Hepatocyte (in vitro differentiated cells): ENCODE measurements at places on chromosomes 1 and 21. TPM values are rescaled to one million over a fixed set of nuclear protein-coding genes. Genes with fewer than 3 reads are reported as not detected.

DNA sequence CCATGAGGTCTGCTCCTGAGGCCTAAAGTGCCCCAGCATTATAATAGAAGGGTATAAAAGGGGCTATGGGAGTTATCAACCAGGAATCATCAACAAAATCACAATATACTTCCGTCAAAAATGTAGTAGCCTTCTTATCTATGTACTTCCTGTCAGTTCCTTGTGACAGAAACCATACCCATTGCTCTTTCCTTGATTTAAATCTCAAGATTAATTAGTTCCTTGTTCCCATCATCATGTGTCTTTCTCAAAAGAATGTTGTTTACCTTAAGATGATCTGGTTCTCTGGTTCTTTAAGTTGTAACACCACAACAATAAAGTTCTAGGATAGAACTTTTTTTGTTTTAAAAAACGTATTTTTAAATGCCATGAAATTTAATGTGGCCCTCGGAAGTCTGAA is 833.3 kb downstream of the LTN1 start:
- no peak for DNase-seq

RORC gene
- polyA plus RNA-seq, result 0.60 TPM in 1 of 2 replicates, not detected in the other

GRCh38 chr1:211305044-211305443 is 21.6 kb upstream of the TRAF5 start:
- DNase-seq, result no peak

DCST1 gene
- polyA plus RNA-seq, result 0.12 TPM in 1 of 2 replicates, not detected in the other

DNA sequence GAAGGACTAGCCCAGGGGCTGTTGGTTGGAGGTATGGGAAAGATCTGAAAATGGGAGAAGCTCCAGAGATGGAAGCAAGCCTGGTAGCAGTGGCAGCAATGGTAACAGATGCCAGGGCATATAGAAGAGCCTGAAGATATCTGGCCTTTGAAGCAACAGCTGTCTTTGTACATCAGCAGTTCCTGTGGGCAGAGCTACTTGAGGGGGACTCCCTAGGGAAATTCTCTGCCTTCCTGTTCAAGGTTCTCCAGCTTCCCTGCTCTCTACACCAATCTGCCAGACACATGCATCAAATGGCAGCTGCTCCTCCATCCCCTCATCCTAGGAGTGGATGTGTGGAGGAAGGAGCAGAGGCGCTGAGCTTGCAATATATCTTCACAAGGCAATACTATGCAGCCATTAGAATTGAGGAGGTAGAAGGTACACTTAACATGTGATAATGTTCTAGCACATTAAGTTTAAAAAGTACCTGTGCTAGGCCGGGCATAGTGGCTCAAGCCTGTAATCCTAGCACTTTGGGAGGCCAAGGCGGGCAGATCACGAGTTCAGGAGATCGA is 2.2 kb downstream of the TMEM35B start:
- DNase-seq, result no peak

ZNF648 gene
- polyA plus RNA-seq, result 0.06 TPM in 1 of 2 replicates, not detected in the other

GRCh38 chr1:40305451-40305850 is 11.6 kb downstream of the COL9A2 start:
- DNase-seq, result no peak

DNA sequence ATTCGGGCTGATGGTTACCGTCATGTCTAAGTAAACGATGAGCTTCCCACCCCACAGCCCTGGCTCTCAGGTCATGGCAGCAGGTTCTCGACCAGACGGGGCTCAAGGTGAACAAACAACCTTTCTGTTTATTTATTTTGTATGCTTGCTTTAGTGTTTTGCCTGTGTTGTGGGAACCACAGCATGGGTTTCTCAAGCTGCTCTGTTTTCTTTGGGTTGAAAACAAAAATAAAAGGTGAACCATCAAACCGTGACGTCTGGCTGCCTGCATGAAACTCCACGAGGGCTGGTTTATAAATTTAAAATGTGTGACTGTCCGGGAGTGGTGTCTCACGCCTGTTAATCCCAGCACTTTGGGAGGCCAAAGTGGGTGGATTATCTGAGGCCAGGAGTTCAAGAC is 28.0 kb downstream of the TMEM51 start:
- no peak for DNase-seq

NUF2 gene
- polyA plus RNA-seq, result 2.6 and 7.8 TPM in 2 replicates

LCE2A gene
- not detected in 2 replicates for polyA plus RNA-seq

- DNase-seq, result no peak
Measured at GRCh38 chr1:192877283-192877886, 68.5 kb downstream of the RGS2 start.

DNA sequence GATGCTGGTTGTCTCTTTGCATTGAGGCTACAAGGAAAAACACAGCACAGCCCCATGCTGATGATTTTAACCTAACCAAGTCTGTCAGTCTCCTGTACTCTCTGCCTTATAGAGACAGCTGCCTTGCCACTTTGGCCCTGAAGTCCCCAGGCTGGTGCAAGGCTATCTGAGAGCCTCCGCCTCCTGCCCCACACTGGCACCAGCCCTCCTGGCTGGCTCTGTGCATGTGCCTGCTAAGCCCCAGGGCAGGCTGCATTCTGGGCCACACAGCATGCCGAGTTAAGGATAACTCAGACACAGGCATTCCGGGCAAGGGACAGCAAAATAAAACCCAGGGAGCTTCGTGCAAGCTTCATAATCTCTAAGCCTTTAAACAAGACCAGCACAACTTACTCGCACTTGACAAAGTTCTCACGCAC is 910 bp downstream of the RUNX1 start:
- peak; percentile 19 for DNase-seq

SPATA21 gene
- 0.46 and 0.92 TPM in 2 replicates for polyA plus RNA-seq

GRCh38 chr1:160466961-160467360 is 56.1 kb downstream of the SLAMF6 start:
- no peak for DNase-seq
